Vagina (tissue), 2 donors: ENCODE measurements at places on chromosomes 13 and 19. TPM values are rescaled to one million over a fixed set of nuclear protein-coding genes. Genes with fewer than 3 reads are reported as not detected.
A peak's percentile ranks its signal among the peaks of the same experiment; 100 is the strongest.

Gene TEX26
- not detected for total RNA-seq

DNA sequence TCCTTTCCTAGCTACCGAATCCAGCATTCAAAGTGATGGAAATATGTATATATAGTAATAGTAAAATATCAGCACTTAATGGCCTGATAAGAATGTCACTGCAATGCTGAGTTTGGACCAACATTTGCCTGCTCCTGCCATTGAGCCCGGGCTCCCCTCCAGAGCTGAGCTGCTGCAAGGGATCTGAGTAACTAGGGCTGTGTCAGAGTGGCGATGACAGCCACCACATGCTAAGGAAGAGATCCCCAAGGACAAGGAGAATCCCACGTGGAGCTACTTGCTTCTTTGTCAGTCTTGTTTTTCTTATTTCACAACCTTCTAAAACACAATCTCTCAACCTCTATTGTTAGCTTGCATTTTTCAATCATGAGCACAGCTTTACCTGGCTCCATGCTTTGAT, 19.5 kb upstream of the ALOX5AP start:
- DNase-seq: peak; percentile 58

Gene ZNF578
- total RNA-seq: 2.5 TPM

Gene B3GNT8
- 35.8 TPM for total RNA-seq

- DNase-seq: no peak
Observed at GRCh38 chr13:40189426-40189825, 477.0 kb downstream of the FOXO1 start.

Gene TUBA3C
- total RNA-seq: not detected

DNA sequence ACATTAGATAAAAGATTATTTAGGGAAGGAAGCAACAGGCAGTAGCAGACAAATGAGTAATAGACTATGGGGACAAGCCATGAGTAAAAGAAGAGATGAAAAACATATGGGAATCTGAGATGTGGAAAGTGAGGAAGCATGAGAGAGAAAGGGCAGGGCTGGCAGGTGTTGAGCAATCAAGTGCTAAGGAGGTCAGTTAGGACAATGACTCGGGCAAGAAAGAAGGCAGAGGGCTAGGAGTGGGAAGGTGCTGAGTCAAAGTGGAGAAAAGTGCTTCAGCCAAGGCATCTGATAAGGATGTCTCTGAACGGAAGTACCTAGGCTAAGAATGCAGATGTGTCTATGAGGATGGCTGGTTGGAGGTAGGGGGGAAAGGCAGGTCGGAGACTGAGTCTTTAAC, 291.9 kb upstream of the HTR2A start:
- no peak for DNase-seq

- DNase-seq: no peak
Observed at GRCh38 chr19:11359421-11359820, 4.2 kb downstream of the PLPPR2 start.

DNA sequence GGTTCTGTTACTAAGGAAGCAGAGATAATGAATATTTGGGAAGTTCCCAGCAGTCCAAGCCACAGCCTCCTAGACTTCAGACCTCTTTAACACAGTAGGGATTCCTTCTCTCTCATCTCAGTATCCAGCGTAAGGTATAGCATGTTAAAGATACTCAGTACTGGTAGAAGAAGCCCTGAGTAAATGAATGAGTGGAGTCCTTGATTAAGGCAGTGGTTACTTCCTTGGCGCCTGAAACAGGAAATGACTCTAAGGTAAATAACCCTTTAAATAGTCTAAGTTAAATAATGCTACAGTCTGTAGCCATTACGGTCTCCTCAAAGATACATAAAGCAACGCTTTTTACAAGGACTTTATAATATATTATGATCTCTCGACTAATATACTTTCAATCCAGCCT, 650.8 kb upstream of the MIR17HG start:
- DNase-seq: no peak

Gene EPS8L1
- 180 TPM for total RNA-seq

Gene CDC37
- 112 TPM for total RNA-seq

Gene SELENOV
- not detected for total RNA-seq

DNA sequence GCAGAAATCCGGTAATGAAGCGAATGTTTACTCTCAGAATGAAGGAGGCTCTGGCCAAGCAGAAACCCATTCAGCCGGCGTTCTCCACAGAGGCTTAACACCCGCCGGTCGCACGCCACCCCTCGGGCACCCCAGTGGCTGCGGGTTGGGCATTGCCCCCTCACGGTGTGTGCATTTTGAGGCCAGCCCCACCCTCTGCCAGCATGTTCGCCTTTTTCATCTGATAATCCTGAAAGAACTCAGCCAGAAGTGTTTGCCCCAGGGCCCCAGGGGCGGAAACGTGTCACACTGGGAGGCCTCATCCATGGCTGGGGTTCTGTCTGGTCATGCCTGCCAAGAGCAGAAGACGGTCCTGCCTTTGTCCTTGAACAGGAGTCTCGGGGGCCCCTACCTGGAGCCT, 34.2 kb downstream of the COMP start:
- DNase-seq: no peak

GRCh38 chr19:5144545-5145179, 175.7 kb downstream of the KDM4B start:
- DNase-seq: no peak

DNA sequence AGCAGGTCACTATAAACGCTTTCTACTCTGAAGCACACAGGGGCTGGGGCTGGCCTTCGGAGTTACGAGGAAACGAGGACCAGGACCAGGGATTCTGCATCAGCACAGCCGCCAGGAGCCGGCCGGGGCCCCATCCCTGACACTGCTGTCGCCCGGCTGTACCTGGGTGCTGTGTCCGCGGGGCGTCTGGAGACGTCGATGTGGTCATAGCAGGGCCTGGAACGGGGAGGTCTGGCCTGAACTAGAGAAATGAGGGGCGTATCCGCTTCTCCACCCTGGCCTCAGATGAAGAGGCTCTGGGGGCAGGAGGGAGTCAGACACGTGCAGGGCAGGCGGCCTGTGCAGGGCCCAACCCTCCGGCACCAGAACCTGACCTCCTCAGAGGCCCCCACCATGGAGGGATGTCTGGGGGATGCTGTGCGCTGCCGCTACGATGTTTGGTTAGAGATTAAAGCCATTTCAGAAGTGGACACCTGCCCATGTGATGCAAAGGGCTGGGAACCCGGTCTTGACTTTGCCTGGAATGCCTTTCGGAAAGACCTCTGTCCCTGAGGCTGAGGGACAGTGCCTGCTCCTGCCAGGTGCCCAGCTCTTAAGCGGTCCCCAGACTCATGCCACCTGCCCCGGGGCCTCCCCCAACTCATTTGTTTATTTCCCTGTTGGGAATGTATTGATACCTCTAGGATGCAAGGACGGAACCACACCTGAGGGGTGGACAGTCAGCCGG, 21.4 kb downstream of the GAS6 start:
- no peak for DNase-seq

Gene ATP4A
- not detected for total RNA-seq

DNA sequence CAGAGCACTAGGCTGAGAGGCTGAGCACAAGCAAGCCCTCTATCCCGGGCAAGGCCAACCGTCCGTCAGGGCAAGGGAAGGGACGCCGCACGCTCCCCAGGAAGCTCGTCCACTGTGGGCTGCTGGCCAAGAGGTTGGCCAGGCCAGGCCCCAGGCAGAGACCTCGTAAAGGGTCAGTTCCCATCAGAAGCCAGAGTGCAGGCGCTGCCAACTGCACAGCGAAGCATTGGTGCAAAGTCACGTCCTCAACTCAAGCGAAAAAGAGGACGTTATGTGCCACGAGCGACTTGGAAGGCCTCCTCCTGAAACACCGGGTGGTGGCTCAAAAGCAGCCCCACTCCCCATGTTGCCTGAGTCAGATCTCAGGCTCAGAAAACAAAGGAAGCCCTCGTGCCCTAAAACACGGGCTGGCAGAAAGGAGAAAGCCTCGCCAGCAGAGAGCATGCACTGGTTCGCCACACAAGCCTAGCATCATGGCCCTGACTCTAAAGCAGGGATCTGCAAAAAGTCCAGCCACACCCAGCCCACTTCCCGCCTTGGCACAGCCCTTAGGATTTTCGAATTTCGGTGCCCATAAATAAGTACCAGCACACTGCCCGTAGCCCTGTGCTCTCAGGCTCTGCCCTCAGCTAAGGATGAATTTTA, 4.7 kb downstream of the AKAP8 start:
- no peak for DNase-seq

Gene ZNF575
- total RNA-seq: 2.9 TPM

GRCh38 chr19:58387338-58388174, 487 bp downstream of the RPS5 start:
- DNase-seq: no peak

- DNase-seq: no peak
Observed at GRCh38 chr19:2443785-2444182, 13.0 kb downstream of the LMNB2 start.

GRCh38 chr13:51557875-51558612, 26.2 kb upstream of the WDFY2 start:
- no peak for DNase-seq

Gene CADM4
- 4.7 TPM for total RNA-seq

Gene IL12RB1
- not detected for total RNA-seq

- no peak for DNase-seq
Observed at GRCh38 chr19:3908266-3909054, 24.4 kb upstream of the NMRK2 start.

Gene TEX101
- not detected for total RNA-seq

DNA sequence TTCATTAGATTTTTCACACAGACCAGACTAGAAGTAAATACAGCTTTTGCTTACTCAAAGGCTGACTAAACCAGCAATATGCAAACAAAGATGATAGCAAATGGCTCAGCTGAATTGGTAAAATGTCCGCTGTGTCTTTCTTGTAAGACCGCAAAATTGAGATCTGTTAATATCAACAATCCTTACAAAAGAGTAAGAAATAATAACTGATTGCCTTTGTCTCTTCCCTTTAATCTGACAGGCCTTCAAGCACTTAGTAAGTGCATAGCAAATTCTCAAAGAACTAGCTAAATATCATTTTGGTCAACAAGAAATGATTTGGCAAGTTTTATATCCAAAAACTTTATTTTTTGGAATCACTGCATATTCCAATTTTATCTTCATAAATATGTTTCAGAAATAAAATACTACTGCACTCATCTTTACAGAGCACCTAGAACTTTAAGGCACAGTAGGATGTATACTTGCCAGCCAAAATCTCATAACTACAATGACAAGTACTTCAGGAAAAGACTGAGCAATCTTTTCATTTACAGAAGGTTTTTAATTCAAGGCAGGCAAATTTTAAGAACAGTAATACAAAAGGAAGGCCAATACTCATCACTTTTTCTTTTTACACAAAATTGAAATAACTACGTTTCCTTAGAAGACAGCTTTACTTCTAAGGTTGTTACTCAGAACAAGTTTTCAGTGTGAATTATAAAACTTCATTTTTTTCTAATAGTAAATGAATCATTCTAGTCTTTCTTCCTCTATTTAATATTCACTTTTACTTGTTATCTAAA, 1.1 kb downstream of the ELF1 start:
- DNase-seq: no peak

DNA sequence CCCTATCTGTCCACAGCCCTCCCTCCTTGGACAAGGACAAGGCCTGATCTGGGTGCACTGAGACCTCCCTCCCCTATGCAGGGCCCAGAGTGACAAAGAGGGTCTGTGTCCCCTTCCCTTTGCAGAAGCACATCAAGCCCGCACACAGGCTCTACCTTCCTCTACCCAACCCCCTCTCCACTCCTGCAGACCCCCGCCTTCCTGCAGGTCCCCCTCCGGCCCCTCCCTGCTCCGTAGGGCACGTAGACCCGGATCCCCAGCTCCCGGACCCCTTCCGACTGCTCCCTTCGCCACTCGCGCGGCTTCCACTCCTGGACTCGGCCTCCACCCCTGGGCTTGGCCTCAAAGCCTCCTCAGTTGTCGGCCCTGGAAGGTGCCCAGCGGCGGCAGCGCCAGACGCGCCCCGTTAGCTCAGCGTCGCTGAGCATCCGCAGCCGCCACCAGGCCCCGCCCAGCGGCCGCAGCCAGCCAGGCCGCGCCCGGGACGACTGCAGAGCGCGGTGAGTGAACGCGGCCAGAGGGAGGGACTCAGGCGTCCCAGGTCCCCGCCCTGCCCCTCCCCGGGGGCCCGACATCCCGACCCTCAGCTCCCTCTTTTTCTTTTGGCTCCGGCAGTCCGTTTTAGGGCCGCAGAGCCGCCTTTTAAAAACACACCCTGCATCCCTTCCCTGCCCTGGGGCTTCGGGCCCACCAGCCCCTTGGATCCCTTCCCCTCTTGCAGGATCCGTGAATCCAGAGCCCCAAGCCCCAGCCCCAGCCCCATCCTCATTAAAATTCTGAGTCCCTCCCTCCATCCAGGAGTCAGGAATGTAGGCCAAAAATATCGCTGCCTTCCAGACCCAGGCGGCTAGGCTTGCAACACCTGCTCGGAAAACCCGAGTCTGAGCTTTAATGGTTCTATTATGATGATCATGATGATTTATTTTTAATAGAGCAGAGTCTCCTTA, 1.5 kb upstream of the MYADM start:
- DNase-seq: peak; percentile 91

Gene LCP1
- total RNA-seq: 30.9 TPM

DNA sequence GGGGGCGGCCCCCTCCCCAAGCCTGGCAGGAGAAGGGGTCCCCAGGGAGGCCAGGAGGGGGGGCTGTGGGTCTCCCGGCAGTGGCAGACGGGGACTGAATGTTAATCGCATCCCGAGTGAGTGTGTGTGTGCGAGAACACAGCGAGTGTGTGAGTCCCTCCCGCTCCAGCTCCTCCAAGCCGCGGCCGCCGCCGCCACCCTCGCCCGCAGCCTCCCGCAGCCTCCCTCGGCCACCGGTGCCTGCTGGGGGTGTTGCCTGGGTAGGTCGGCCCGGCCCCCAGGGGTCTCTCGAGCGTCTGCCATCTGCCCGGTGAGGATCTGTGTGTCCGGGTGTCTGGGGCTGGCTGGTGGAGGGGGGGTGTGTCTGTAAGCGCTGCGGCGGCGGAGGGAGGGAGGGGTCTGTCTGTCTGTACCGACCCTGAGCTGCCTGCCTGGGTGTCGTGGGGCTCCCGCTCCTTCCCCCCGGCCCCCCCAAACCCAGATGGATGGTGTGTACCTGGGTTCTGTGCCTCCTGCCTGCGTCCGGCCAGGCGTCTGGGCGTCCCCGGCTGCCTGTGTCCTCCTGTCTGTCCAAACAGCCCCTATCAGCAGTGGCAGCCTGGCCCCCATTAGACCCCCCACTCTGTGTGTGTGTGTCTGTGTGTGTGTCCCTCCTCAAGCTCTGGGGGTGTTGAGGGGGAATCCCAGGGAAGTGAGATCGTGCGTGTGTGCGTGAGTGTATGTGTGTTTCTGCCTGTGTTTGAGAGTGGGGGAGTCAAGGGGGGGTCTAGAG, at the start of gene GRIN2D:
Gene GRIN2D (plus strand): TSS at position 110 of the 772 bp plus-strand sequence. CDS start 4,725 bp downstream, outside the sequence.
- no peak for DNase-seq

- no peak for DNase-seq
Observed at GRCh38 chr19:16895467-16896145, 6.8 kb downstream of the F2RL3 start.

Gene MCF2L
- total RNA-seq: 45.4 TPM

Gene ZNF134
- 9.1 TPM for total RNA-seq

DNA sequence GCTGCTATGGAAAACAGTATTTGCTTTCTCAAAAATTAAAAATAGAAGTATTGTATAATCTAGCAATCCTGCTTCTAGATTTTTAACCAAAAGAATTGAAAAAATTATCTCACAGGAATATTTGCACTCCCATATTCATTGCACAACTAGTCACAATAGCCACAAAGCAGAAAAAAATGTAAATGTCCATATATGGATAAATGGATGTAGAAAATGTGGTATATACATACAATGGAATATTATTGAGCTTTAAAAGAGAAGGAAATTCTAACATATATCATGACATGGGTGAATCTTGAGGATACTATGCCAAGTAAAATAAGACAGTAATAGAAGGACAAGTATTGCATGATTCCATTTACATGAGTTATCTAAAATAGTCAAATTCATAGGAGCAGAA, 2753.0 kb downstream of the PCDH9 start:
- DNase-seq: no peak
